Breast epithelium (tissue), 4 donors: ENCODE measurements at places on chromosomes 6 and 20. TPM values are rescaled to one million over a fixed set of nuclear protein-coding genes. Genes with fewer than 3 reads are reported as not detected.

Gene EBF4
- total RNA-seq = 22.0 TPM

Gene HLA-DQB1
- total RNA-seq = 1.3 TPM

Gene DSP
- total RNA-seq = 165 TPM

Gene AGPAT4
- 10.5 TPM for total RNA-seq

Gene HTR1E
- not detected for total RNA-seq

Gene CAP2
- total RNA-seq = 15.1 TPM

Gene RUNX2
- 2.7 TPM for total RNA-seq

Gene FAM209B
- total RNA-seq = not detected

Gene KCNK15
- 7.3 TPM for total RNA-seq

Gene CNR1
- total RNA-seq = 34.2 TPM

GRCh38 chr6:12729467-12729866 lies 12.9 kb downstream of the PHACTR1 start:
- no peak for DNase-seq
- no peak overlapping the region for H3K27ac ChIP-seq
- H3K27me3 ChIP-seq = no peaks in the 10 kb centered on the region

DNA sequence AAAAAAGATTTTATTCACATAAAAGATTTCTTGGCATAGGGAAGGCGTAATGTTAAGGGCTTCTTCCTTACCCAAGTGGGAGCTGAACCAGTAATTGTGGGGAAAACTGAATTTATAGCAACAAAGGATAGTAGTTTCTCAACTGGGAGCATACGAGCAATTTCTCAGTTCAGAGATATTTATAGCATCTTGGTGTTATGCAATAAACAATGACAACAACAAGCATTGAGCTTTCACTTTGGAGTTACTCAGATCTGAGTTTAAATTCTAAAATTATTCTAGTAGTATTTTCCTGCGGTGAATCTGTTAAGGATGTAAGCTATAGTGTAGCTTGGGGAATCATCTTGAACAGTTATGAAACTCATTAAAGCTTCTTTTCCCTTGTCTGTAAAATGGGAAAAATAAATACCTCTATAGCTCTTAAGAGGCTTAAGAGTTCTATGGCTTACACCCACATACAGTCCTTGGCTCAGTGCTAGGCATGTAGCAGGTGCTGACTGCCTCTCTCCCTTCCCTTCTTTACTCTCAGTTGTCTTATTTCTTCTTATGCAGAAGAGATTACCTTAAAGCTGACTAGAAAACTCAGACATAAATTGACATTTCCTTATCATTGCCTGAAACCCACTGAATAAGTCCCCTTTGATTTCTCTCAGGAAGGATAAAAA lies 58.8 kb downstream of the SAMD5 start:
- no peaks in the 10 kb centered on the region for H3K36me3 ChIP-seq
- H3K4me1 ChIP-seq = no peaks in the 10 kb centered on the region
- no peak overlapping the region for H3K4me3 ChIP-seq
- H3K27ac ChIP-seq = peak overlapping the region; percentile 33

GRCh38 chr6:43709654-43710303 lies 22.2 kb upstream of the MRPS18A start:
- DNase-seq = no peak
- no peak overlapping the region for H3K4me3 ChIP-seq
- H3K27ac ChIP-seq = peak overlapping the region; percentile 83
- no peaks in the 10 kb centered on the region for H3K4me1 ChIP-seq
- no peaks in the 10 kb centered on the region for H3K27me3 ChIP-seq
- no peaks in the 10 kb centered on the region for H3K36me3 ChIP-seq

DNA sequence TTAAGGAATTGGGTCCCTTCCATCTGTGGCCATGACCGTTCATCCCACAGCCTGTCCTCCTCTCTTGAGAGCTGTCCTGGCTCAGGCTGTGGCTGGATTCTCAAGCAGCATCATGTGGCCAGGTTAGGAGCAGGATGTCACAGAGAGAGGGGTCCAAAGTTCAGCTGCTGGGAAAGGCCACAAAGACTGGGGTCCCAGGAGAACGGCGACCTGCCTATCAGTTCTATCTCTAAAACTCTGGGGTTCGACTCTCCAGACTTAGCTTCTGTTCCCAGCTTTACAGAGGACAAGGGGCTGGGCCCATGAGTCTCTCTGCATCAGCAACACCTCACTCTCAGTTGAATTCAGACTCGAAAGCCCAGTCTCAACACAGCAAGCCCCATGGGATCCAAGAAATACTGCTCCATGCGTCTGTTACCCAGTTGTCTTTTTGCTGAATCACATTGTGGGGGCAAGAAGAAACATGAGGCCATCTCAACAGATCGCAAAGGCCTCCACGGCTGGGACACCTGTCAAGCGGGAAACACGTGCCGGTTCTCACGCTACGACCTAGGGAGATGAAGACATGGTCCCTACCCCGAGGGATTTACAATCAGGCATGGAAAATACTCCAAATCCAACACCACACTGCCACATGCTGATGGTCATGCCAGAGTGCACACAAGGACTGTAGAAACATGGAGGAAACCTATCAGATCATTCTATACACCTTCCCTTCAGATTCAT lies 95.4 kb downstream of the SLC22A23 start:
- peaks cover 2% of the 10 kb centered on the region for H3K4me1 ChIP-seq
- no peak for DNase-seq
- no peak overlapping the region for H3K27ac ChIP-seq

DNA sequence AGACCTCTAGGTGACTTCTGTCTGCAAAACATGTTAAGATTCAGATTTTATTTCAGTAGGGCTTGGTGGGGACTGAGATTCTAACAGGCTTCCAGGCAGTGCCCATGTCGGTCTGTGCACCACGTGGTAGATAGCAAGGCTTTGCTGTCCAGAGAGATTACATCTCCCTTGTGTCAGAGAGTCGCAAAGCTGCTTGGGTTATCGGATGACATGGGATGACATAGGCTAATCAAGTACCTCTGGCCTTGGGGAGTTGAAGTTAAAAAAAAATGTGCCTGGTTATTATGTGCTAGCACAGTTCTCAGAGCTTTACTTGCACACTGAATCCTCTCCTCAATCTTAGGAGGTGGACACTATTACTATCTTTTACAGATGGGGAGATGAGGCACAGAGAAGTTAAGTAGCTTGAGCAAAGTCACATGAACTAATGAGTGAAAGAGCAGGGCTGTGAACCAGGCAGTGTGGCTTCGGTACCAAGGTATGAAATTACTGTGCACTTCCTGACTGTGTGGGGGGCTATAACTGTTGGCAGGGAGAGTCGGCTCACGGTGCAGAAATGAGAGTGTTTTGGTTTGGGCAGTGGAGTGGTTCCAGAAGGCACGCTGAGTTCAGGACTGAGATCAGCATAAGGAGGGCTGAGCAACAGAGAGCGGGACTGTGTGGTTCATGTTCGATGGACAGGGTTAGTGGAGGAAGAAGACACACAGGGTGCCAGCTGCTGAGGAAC lies 41.1 kb downstream of the FARS2 start:
- DNase-seq = no peak
- no peaks in the 10 kb centered on the region for H3K27me3 ChIP-seq
- no peaks in the 10 kb centered on the region for H3K4me1 ChIP-seq
- H3K27ac ChIP-seq = no peak overlapping the region
- H3K4me3 ChIP-seq = no peak overlapping the region

DNA sequence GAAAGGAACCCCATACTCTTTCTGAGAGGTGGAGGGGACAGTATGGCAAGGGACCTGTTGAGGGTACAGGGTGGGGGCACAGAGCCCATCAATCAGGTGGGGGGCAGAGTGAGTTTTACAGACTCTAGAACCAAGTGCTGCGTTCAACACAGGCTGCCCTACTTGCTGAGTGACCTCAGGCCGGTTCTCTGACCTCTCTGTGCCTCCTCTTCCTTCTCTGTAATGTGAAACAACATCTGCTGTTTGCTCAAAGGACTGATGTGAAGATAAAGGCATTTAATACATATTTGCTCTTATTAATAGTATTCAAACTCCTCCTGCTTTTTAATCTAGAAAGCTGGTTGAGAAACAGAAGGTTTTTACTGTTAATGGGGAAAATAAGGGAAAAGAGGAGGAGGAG lies 25.9 kb upstream of the APMAP start:
- H3K27me3 ChIP-seq = no peaks in the 10 kb centered on the region
- no peak overlapping the region for H3K4me3 ChIP-seq
- H3K27ac ChIP-seq = peak overlapping the region; percentile 41
- DNase-seq = no peak
- peaks cover under 1% of the 10 kb centered on the region for H3K36me3 ChIP-seq
- peaks cover 21% of the 10 kb centered on the region for H3K4me1 ChIP-seq

DNA sequence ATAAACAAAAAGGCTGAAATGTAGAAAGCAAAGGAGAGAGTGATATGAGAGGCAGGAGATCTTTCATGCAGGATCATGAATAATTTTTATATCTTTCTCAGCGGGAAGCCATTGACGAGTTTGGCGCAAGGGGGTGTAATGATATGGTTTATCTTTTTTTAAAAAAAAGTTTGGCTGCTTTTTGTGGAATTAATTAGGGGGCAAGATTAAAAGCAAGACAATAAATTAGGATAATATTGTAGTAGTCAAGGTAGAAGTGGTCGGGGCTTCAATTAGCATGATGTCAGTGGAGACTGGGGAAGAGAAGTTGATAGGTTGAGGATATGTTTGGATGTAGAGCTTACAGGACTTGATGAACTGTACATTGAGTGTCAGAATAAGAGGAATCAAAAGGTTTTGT lies 4.0 kb downstream of the SENP6 start:
- no peaks in the 10 kb centered on the region for H3K27me3 ChIP-seq
- no peak overlapping the region for H3K4me3 ChIP-seq
- no peak for DNase-seq
- H3K27ac ChIP-seq = no peak overlapping the region

DNA sequence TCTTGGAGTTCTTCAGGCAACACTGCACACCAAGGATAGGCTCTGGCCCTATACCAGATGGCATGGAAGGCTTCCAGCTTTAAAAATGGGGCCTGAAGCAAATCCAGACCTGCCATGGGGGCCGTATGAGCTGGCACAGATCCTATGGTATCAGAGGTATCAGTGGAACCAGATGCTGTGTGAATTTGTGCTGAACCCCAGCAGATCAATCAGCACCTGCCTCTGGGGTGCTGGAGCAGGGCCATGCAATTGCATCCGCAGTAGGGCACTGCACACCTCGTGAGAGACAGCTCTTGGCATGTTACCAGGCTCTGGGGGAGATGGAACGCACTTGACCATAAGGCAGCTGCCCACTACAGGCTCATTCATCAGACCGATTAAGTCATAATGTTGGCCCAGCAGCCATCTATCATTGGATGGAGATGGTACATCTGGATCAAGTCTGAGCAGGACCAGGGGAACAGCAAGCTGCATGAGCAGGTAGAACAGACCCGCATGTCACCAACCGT lies 221.5 kb downstream of the MYLK4 start:
- no peak overlapping the region for H3K4me3 ChIP-seq
- H3K27me3 ChIP-seq = no peaks in the 10 kb centered on the region
- no peak for DNase-seq
- H3K4me1 ChIP-seq = no peaks in the 10 kb centered on the region
- no peaks in the 10 kb centered on the region for H3K36me3 ChIP-seq
- H3K27ac ChIP-seq = no peak overlapping the region

DNA sequence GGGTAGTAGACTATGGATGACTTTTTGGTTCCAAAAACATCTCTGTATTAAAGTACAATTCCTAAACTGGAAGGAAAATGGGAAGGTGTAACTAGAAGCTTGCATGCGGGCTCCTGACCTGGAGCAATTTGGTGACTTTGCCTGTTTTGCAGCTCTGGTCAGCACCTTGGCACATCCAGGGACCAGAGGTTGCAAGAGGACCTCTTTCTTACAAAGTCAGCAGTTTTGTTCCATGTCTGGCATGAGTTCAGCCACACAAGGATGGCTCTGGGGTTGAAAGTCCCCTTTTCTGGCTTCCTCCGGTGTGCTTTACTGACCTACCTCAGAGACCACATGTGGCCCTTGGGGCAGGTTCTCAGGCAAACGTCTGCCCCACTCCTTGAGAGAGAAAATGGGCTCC lies 22.7 kb upstream of the CD93 start:
- no peaks in the 10 kb centered on the region for H3K27me3 ChIP-seq
- no peak overlapping the region for H3K4me3 ChIP-seq
- no peak for DNase-seq
- H3K4me1 ChIP-seq = no peaks in the 10 kb centered on the region
- no peak overlapping the region for H3K27ac ChIP-seq

DNA sequence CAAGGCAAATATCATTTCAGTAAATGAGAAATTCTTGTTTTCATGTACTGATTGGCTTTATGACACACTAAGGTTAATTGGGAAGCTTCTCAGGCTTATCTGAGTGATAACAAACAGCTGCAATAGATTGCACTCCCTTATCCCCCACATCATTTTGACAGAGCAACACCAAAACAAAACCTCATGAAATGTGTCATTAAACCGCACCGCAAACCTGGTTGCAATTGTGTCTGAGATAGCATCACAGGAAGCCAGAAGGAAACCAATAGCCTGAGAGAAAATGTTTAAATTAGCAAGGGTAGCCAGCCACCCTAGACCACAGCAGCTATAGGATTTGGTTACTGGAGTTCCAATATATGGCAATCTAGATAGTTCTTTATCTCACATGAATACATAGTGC lies 31.6 kb upstream of the LAMA4 start:
- H3K36me3 ChIP-seq = no peaks in the 10 kb centered on the region
- H3K27ac ChIP-seq = no peak overlapping the region

- H3K27me3 ChIP-seq = no peaks in the 10 kb centered on the region
- H3K36me3 ChIP-seq = no peaks in the 10 kb centered on the region
- DNase-seq = no peak
- no peak overlapping the region for H3K4me3 ChIP-seq
Measured at GRCh38 chr6:149044528-149044927, 273.0 kb upstream of the TAB2 start.

GRCh38 chr6:107618672-107619071 lies 128.8 kb downstream of the SOBP start:
- H3K36me3 ChIP-seq = no peaks in the 10 kb centered on the region
- H3K4me3 ChIP-seq = no peak overlapping the region
- DNase-seq = no peak
- no peak overlapping the region for H3K27ac ChIP-seq
- peaks cover 5% of the 10 kb centered on the region for H3K4me1 ChIP-seq

GRCh38 chr6:2554651-2555260 lies 196.0 kb downstream of the MYLK4 start:
- H3K27me3 ChIP-seq = no peaks in the 10 kb centered on the region
- H3K27ac ChIP-seq = no peak overlapping the region
- DNase-seq = no peak
- H3K4me1 ChIP-seq = no peaks in the 10 kb centered on the region

- no peak overlapping the region for H3K27ac ChIP-seq
- H3K27me3 ChIP-seq = no peaks in the 10 kb centered on the region
- no peaks in the 10 kb centered on the region for H3K36me3 ChIP-seq
- no peaks in the 10 kb centered on the region for H3K4me1 ChIP-seq
- no peak for DNase-seq
Measured at GRCh38 chr20:6848041-6848440, 80.6 kb downstream of the BMP2 start.

- no peaks in the 10 kb centered on the region for H3K36me3 ChIP-seq
- H3K4me1 ChIP-seq = no peaks in the 10 kb centered on the region
- no peak for DNase-seq
- H3K27me3 ChIP-seq = no peaks in the 10 kb centered on the region
- H3K27ac ChIP-seq = no peak overlapping the region
Measured at GRCh38 chr20:52899041-52899608, 73.0 kb upstream of the TSHZ2 start.

- no peak overlapping the region for H3K4me3 ChIP-seq
- H3K36me3 ChIP-seq = no peaks in the 10 kb centered on the region
- H3K27me3 ChIP-seq = no peaks in the 10 kb centered on the region
- no peak for DNase-seq
- no peak overlapping the region for H3K27ac ChIP-seq
- H3K4me1 ChIP-seq = no peaks in the 10 kb centered on the region
Measured at GRCh38 chr6:79384845-79385244, 150.4 kb upstream of the HMGN3 start.

- H3K4me1 ChIP-seq = no peaks in the 10 kb centered on the region
- no peak overlapping the region for H3K27ac ChIP-seq
- H3K27me3 ChIP-seq = no peaks in the 10 kb centered on the region
- DNase-seq = no peak
Measured at GRCh38 chr6:52635049-52635577, 35.8 kb upstream of the TMEM14A start.
